ENCODE measurements at places on chromosomes 3 and 15.
A peak's percentile ranks its signal among the peaks of the same experiment; 100 is the strongest.

DNA sequence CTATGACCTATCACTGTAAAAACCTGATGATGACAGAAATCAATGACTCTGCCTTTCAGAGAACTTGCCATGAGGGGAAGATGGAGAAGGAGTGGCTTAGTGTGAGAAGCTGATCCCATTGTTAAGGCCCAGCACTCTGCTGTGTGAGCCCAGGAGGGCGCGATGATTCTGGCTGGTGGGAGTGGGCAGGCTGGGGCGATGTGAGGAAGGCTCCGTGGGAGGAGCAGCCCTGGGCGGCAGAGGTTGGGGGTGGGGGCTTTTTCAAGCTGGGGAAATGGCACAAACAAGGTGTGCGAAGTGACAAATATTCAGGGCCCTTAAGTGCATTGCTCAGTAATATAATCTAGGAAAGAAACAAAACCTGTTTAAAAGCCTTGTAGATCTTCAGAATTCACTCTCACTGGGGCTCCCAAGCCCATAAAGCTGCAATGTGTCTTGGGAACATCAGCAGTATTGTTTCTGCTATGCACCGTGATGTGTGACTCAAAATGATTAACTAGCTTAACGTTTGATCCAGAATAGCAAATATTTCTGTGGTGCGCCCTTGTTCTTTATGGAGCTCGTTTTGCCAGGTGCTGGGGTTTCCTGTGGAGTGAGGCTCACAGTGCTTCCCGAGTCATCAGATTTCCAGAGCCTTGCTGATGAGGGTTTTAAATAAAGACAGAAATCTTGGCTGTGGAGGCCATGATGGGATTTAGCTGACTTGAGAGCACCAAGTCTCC is 141.0 kb downstream of the CHDH start:
- no peak for DNase-seq

GRCh38 chr3:5122741-5123706 is 932 bp downstream of the ARL8B start:
- DNase-seq = peak; percentile 53

- DNase-seq = no peak
These were observed 141.9 kb downstream of the CHDH start for GRCh38 chr3:53704363-53704725.

DNA sequence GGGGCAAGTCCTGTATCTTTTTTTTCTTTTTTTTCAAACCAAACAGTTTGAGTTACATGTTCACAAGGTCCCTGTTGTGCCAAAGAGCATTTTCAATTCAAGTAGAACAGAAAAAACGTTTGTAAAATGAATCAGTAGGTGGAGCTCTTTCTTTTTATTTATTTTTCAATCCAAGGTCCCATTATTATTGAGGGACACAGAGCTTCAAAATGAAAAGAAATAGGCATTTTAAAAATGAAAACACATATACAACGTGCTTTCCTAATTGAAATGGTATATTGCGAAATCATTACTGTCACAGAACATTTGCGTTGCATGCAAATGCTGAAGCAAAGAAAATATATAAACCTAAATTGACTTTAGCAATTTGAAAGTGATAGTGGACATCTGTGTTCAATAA is 711.0 kb downstream of the MECOM start:
- DNase-seq = no peak

GRCh38 chr15:47787875-47788274 is 70.6 kb downstream of the SEMA6D start:
- no peak for DNase-seq

DNA sequence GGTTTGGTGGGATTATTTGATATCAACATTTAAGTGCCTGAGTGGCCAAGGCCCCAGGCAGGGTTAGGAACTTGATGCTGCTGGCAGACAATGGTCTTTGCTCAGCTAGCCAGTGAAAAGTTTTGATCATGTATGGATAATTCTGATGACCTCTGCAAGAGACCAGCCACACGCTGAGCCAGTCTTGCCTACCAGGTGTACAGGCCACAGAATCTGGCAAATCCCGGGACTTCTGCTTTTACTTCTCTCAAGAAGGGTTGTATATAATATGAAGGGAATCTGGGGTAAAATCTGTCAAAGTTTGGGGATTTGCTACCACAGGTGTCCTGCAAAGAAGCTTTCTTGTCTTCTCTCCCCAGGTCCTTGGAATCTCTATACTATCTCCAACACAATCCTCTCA is 331.4 kb upstream of the GOLIM4 start:
- no peak for DNase-seq

DNA sequence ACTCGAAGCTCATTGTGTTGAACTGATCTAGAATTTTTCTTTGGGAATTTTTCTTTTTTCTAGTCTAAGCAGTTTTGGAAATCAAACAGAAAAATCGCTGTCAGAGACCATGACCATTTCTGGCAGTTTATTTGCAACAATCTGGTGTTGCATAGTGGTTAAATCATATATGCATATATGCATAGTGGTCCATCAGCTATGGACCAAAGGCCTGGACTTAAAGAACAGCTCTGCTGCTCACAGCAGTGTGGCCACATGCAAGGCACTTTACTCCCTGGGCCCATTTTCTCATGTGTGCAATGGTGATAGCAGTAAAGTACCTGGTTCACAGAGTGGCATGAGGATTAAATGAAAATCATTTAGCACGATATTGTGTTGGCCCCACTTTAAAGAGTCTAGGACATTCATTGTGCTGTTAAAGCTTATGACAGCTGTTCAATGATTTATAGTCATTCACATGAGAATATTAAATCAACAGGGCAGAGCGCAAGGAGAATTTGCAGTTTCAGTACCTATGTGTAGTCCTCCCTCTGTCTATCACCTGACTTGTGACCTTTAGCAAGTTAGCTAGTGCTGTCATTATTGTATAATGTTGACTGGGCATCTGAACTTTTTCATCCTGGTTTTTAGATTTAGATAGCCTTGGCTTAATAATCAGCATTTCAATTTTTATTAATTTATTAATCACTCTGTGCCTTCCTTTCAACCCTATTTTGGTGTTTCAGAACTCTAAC is 46.4 kb downstream of the BLM start:
- DNase-seq = no peak

DNA sequence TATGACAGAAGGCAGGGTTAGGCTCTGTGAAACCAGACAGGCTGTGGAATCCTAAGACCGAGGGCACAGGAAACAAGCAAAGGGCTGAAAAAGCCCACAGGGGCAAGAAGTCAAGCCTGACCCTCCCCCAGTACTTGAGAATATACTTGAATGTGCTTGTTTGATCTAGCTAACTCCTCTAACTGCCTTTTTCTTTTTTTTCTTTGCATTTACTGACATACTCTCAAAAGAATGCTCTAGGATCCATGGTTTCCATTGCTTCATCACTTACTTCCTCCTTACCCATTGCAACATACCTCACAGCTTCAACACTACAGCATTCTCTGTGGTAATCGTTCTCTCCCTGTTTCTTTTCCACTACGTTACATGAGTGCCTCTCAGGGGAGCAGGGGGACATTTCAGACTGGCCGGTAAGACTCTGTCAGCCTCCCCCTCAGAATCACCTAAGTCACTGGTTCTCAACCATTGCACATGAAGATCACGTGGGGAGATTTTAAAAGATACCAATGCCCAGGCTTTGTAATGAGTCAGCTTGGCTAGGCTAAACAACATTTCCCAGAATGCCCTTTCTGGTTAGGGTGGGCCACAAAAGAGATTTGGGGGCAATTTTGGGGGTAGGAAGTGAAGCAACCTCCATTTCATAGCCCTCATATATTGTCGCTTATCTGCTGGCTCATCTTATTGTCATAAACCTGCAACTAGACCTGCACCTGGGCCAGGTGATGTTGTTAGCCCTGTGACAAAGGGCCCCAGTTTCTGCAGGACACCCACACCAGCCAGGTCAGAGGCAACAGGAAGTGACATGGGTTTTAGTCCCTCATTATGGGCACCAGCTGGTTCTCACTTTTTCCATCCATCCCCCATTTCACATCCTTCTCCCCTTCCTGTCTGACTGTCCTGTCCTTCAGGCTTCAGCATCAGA is 24.6 kb upstream of the RSL24D1 start:
- peak; percentile 20 for DNase-seq

GRCh38 chr3:109644746-109645145 is 307.4 kb upstream of the DPPA4 start:
- no peak for DNase-seq

- no peak for DNase-seq
These were observed 62.5 kb downstream of the VPS13C start for GRCh38 chr15:61997786-61998185.

DNA sequence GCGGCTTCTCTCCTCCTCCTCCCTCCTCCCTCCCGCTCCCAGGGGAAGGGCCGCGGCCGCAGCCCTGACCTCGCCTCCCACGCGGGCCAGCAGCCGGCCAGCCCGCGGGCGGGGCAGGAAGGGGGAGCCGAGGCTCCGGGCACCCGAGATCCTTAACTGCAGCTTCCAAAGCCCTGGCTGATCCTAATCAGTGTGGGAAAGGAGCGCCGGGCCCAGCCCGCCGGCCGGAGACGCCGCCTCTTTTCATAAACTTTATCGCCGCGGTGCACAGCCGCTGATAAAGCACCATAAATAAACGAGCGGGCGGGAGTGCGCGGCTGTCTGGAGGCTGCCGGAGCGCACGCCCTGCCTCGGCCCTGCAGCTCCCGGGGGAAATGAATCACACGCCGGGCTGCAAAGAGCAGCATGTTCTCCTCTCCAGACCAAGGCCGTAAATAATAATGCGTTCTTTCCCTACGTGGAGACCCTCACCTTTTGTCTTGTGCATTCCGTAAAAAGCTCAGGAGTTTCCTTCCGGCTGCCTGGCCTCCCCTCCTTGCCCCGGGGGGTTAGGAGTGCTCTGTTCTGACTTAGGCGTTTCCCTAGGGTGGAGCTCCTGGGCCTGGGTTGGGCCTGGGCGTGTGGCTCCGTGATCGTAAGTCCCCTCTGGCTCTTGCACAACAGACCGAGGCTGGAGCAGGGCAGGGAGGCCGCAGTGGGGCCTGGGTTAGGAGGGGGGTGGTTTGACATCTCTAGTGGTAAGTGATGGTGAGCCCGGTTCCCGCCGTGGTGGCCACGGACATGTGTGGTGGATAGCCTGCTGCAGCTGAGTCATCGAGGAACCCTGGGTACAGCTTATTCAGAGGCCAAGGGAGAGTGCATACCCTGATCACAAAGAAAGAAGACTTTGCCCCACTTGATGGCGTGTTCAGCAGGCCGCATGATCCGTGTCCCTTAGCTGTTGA is 132.6 kb upstream of the HES1 start:
- DNase-seq = peak; percentile 77

DNA sequence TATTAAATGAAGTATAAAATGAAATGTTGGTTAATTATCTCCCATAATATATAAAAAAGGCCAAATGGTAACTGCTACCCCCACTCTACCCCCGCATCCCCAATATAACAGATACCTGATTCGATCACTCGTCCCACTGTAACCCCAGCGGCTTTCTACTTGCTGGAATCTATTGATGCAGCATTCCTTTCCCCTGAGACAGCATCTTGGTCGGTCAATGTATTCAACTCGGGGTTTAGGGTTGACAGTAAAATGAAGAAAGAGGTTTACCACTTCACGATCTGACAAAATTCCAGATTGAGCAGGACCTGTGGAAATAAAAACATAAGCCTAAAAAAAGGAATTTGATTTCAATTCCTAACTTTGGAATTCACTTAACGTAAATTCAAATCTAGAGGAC is 18.6 kb upstream of the C15orf40 start:
- no peak for DNase-seq

DNA sequence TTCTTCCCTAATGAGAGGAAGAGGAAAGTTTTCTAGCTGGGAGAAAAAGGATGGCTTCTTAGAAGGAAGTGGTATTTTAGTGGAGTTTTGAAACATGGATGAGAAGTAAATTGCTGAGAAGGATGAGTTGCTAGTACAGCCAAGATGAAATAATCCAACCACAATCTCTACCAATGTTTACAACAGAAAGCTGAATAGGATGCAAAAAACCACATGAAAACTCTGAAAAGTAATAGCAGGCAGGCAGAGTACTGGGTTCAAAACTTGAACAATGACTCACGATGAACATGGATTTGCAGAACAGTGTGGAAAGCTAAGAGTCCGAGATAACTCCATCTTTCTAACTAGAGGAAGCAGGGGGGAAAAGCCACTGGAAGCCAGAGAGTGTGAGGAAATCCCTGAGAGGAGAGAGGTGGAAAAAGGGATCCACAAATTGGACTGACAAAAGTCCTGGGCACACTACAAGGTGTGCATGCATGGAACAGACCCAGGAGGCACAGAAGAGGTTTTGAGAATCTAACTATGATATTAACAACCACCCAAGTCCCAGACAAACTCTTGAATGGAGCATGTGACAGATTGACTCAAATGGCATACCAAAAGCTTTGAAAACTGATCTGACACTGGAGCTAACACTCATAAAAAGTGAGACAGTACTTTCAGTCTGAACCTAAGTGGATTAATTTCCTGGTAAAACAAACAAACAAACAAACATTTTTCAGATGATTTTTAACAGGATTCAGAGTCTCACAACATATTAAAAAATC is 76.7 kb downstream of the ST6GAL1 start:
- DNase-seq = no peak

GRCh38 chr3:69747511-69748258 is 8.4 kb downstream of the MITF start:
- DNase-seq = no peak

Data from CD4-positive, alpha-beta T cell treated with Interleukin-15 for 1 hour (primary cell).